GM12892 (cell line): ENCODE measurements at places on chromosomes 5 and 9.

DNA sequence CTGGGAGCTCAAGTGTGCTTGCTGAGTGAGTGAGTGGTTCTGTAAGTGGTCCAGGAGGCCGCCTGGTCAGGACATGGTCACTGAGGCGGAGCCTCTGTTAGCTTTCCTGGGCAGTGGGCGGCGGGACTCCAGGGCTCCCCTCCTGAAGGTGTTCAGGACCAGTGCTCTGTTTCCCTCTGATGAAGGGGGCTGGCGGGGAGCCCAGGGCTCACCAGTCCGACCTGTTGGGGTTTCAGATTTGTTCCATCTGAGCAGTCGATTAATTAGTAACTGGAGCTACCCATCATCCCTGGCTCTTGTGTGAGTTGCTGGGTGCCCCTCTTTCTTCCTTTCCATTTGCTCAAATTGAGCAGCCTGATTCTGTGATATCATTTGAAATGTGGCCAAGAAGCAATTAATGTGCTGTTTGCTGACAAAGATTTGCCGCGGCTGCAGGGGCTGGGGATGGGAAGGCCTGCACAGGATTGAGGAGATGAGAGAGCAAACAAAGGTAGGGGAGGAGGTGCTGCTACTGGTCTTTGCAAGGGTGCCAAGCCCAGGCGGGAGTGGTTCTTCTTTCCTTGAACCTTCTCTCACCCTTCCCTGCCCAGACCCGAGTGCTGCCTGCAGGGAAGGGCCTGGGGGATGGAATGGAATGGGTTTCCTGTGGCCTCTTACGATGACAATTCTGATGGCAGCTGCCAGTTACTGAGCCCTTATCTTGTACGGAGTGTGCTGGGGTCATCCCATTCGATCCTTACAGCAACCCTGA is 92.8 kb upstream of the PITX1 start:
- no peak for DNase-seq

DNA sequence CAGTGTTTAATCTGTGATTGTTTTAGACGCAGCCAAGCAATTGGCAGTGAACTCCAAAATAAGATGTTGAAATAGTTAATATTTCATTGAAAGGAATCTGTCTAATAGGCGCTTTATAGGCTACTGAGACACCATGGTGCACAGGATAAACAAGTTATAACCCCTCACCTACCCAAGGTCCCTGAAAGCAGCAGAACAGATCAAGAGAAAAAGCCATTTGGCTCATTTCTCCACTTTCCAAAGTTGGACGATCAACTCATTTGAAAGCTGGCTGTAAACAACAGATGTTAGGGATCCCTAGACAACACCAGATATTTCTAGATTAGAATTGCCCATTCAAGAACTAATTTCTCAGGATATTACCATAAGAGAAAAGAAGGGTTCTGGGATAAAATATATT is 4.9 kb downstream of the PUM3 start:
- DNase-seq = no peak

DNA sequence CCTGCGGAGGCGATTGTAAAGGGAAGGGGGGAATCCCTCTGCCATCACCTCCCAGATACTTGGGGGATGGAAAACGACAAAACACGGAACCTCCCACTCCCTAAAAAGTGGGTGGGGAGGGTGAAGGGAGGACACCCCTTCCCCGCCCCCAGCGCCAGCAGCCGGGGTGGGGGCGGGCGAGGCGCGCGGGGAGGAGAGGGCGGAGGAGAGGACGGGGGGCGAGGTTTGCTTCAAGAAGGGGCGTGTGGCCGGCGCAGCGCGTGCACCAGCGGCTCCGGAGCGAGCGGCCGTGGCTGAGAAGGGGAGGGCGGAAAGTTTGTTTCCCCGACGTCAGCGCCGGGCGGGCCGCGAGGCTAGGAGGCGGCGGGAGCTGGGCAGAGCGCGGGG is at the start of gene PRRX2:
Gene PRRX2 (plus strand): TSS at position 259 of the 387 bp plus-strand sequence. CDS start 221 bp downstream, outside the sequence.
- DNase-seq = no peak

GRCh38 chr9:96484521-96484931 is 34.6 kb downstream of the HABP4 start:
- no peak for DNase-seq

GRCh38 chr5:151434570-151435237 is 12.7 kb upstream of the SLC36A1 start:
- no peak for DNase-seq

- DNase-seq = no peak
Observed at GRCh38 chr9:129701549-129701948, 36.1 kb downstream of the PRRX2 start.

- DNase-seq = no peak
Observed at GRCh38 chr5:12876541-12877298, 972.5 kb upstream of the CTNND2 start.

DNA sequence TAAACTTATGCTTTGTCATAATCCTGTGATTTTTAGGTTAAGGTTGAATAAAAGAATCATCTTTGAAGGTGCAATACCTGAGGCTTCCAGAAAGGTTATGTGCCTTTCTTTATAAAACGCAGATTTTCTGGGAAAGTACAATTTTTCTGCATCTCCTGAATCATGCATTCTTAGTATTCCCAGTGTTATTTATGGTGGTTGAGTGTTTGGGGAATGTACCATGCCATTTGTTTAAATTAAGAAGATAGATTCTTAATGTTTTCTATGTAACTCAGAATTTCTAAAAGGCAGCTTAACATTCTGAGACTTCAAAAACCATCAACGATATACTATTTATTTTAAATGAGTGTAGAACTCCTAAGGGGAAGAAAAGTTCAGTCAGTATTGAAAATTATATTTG is 108.1 kb upstream of the FBN2 start:
- no peak for DNase-seq

DNA sequence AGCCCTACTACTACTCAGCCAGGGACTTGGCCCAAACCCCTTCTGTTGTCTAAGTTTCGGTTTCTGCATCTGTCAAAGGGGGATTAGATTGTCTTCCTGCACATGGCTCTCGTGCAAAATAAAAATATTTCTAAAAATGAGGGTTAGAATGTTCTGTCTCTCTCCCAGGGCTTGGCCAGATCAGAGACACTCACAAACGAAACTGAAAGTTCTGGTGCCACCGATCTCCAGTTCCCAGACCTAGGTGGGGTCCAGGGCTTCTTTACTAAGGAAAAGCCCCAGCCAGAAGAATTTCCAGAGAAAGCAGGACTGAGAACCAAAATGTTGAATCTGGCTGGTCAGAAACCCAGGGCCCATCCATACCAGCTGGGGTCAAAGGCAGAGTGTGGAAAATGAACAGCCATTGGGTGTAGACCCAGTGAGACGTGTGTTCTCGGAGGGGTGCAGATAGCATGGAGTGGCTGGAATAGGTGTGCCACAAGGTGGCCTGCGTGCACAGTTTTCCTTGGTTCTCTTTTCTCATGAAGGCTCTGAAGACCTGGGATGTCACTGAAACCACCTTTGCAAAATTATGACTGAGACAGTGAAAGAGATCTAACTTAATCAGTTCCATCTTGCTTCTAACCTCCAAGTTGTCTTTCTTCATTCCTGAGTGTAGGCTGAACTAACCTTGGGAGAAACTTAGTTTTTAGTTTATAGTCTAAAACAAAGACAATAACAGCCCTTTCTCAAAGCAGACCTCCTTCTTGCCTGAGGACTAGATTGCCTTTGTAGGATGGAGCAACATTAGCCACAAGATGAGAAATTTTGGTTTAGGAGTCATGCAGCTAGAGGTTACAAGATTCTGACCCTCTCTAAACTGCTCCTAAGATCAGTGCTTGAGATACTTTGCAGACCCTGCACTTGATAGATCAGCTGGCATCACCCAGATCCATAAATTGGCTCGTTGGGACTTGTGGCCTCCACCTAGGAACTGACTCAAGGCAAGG is 2.3 kb upstream of the SLC23A1 start:
- DNase-seq = no peak

- DNase-seq = no peak
Observed at GRCh38 chr5:26940994-26941393, 97.4 kb downstream of the CDH9 start.

- DNase-seq = no peak
Observed at GRCh38 chr9:2320632-2321031, 301.0 kb upstream of the VLDLR start.

GRCh38 chr5:113123618-113124017 is 147.0 kb downstream of the DCP2 start:
- no peak for DNase-seq
